Retinal pigment epithelial cell (primary cell): ENCODE measurements at places on chromosomes 2 and 18.

- DNase-seq = no peak
These were observed 96.6 kb downstream of the TMEM17 start for GRCh38 chr2:62409442-62409841.

GRCh38 chr2:145379934-145380333 is 860.0 kb upstream of the ZEB2 start:
- no peak for DNase-seq

DNA sequence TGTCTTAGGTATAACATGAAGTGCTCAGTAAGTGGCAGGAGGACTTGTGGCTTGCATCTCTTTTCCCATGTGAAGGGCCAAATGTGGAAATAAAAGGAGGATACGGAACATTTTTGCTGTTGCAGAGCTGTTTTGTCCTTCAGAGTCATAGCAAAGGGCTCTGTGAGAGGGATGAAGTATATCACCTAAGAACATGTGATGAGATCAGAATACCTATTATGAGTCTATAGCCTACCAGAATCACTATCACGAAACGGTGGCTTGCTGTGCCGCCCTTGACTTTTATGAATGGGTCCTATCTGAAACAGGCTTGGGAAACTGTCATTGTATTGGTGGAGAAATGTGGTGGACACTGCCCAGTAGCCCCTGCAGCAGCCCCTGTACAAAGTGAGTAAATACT is 67.0 kb upstream of the ITGB6 start:
- no peak for DNase-seq

- DNase-seq = no peak
These were observed 56.3 kb downstream of the RTTN start for GRCh38 chr18:70149156-70149555.

DNA sequence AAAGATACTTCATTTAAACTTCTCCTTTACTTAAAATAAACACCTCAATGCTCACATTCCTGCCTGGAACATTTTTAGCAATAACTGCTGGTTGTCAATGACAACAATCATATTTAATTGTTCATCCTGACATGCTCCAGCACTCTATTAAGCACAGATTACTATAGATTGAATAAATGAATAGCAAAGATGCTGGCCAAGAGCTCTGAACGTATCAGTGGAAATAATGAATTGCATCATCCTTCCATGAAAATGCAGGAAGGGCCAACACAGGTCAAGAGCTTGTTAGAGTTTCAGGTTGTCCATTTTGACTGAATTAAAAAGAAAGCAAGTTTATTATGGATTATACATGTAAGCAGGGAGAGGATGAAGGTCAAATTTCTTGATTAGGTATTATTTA is 994.0 kb downstream of the TSN start:
- DNase-seq = no peak

DNA sequence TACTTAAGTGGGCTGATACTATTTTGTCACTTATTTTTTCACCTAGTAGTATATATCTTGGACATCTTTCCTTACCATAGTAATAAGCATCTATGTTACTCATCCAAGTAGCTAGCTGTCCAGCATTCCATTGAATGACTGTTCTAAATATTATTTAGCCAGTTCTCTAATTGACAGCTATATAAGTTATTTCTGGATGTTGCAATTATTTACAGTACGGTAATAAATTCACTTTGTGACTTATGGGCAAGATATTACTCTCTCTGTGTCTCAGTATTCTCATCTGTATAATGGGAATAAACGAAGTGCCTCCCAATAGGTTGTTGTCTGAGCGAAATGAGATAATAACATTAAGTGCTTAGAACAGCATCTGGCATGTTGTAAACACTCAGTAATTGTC is 46.6 kb upstream of the AGAP1 start:
- no peak for DNase-seq

DNA sequence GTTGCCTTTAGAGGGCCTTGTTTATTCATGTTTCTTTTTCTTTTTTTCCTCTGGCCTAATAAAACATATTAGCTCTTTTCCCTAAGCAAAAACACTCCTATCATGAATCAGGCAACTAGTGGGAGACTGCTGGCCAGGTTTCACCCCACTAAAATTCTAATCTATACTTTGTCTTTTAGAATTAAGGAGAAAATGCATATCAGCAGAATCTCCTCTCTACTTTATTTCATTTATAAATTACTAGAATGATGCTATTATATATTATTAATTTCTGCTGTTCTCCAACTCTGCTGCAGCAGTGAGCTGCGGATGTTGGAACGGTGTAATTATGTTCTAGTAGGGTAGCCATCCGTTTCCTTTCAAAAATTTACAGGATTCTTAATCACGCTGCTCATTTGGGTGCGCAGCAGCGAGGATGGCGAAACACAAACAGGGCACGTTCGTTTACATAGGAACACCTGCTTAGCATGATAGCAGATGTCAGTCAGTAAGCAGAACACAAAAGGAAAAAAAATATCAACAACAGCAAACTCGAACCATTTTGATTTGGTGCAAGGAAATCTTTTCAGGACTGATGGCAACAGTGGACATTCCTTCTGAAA is 30.5 kb downstream of the ZEB2 start:
- no peak for DNase-seq

- no peak for DNase-seq
These were observed 373.3 kb downstream of the ZNF804A start for GRCh38 chr2:184971546-184972068.
